GM23338 (cell line): ENCODE measurements at places on chromosomes 3 and 15.

GRCh38 chr3:147836330-147836729 lies 427.2 kb downstream of the ZIC1 start:
- DNase-seq, result no peak

DNA sequence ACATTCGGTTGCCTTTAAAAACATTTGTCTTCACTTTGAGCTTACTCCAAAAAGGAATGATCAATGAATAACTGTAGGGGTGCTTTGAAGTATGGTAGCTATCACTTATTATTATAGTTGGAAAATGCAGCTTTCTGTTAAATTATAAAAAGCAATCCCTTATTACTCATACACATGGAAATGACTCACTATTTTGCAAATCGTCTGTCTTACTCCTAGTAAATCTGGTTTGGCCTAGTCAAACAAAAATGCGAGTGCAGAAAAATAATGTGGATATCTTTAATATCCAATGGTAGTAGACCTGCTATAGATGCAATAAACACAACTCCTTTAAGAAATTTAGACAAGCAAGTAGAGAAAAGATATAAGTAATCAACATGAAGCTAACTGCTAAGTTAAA lies 112.5 kb downstream of the ZIC1 start:
- no peak for DNase-seq

- DNase-seq, result no peak
Observed at GRCh38 chr3:29937185-29937584, 656.3 kb downstream of the RBMS3 start.

DNA sequence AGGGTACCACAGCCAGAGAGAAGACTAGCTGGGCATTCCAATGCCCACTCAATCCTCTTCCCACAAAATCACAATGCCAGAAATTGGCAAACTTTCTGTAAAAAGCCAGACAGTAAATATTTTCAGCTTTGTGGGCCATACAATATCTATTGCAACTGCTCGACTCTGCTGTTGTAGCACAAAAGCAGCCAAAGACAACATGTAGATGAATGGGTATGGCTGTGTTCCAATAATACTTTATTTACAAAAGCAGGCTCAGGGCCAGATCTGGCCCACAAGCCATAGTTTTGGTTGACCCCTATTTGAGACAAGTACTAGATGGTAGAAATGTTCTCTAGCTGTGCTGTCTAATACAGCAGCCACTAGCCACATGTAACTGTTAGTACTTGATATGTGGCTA lies 330.9 kb downstream of the ERC2 start:
- DNase-seq, result no peak

GRCh38 chr3:48662753-48663488 lies at the start of gene CELSR3:
Gene CELSR3, minus strand, starts transcription at chr3:48662886. Its CDS starts 252 bp downstream, at chr3:48662634.
- DNase-seq, result peak; percentile 95

- no peak for DNase-seq
Observed at GRCh38 chr3:101377209-101377608, 56.8 kb upstream of the IMPG2 start.

DNA sequence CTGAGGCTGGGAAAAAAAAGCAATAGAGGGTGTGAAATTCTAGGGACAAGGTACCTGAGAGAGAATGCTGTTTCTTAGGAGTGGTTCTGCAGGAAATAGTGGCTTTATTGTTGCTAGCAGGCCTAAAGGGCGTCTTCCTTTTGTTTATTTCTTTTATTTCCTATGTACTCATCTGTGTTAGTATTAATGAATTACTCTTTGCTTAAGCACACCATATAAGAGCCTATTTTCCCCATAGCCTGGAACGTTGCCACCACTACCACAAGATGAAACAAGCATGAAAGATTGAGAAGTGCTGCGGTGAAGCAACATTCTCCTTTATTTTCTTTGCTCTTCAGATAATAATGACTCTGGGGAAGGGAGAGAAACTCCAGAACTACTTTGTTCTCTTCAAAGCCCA lies 21.3 kb upstream of the GOLIM4 start:
- DNase-seq, result no peak

GRCh38 chr3:114756506-114757279 lies 390.4 kb downstream of the ZBTB20 start:
- DNase-seq, result no peak

DNA sequence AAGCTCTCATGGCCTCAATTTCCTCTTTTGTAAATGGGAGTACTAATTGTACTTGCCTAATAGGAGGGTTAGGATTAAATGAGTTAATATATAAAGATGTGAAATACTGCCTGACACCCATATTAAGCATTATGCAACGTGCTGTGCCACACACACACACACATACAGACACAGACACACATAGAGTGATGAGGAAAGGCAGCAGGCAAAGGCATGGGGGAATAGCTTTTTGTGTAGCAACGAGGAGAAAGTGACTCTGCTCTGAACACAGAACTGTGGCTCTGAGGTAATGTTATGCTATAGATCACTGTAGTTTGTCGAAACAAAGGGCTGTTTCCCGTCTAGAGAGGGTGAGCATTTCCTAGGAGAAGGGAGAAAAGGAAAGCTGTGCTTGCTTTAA lies 233.3 kb upstream of the SLCO3A1 start:
- DNase-seq, result no peak

DNA sequence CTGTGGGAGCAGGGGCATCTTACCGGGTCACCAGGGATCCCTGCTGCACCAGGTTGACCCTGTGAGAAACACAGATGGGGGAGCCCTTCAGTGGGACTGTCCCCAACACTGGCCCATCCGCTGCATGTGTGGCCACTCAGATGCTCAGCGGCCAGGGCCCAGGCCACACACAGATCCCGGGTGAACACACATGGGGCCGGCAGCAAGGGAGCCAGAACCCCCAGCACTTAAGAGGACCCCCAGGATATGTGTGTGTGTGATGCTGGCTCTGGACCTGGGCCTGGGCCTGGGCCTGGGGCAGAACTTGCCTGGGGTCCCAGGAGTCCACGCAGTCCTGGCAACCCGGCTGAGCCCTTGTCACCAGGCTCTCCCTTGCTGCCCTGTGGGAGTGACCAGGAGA lies 4.9 kb upstream of the UCN2 start:
- DNase-seq, result no peak

DNA sequence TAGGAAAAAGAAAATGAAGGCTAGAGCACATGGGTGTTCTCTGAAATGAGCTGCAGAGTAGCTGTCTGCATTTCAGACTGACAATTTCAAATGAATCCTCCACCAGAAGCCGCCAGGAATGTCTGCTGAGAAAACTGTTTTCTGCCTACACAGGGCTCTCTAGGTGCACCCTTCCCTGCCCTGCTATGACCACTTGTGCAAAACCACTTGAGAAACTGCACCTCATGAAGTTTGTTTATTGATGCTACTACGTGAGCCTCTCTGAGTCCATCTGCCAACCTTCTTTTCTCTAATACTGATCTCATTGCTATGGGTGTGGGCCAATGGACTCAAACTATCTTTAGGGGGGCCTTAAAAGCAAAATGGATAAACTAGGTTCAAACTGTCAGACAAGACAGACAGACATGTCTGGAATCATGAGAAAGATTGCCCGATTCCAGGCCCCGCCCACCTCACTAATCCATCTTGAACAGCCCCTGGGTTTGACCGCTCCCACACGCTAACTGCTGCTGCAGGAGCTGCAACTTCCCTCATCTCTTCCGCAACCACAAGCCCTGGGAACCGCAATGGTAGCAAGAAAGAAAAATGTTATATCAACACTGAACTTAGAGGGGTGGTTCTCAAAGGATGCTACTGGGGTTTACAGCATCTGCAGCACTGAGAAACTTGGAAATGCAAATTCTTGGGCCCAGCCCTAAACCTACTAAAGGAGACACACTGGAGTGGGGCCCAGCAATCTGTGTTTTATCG lies 9.0 kb upstream of the CD47 start:
- DNase-seq, result no peak

DNA sequence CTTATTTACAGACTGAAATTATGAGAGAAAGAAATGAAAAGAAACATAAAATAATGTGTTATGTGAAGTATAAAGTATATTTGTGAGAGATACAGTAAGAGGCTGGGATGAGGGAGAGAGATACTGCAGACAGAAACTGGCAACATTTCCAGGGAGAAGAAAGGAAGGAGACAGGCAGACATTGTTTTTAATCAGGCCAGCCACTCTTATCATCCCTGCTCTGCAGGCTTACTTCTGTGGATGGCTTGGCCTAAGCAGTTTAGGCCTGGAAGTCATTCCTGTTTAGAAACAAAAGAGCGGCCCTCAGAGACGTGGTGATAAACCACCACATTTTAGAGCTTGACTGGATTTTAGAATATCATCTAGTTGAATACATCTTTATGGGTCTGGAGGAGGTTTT lies 12.4 kb downstream of the PCCB start:
- no peak for DNase-seq

- DNase-seq, result no peak
Observed at GRCh38 chr15:94703596-94703995, 472.2 kb downstream of the MCTP2 start.

GRCh38 chr3:76016111-76016510 lies 230.8 kb upstream of the ZNF717 start:
- no peak for DNase-seq

GRCh38 chr3:150653110-150653561 lies 50.0 kb downstream of the SELENOT start:
- DNase-seq, result no peak

GRCh38 chr3:106566277-106566676 lies 697.5 kb upstream of the CBLB start:
- DNase-seq, result peak; percentile 38

DNA sequence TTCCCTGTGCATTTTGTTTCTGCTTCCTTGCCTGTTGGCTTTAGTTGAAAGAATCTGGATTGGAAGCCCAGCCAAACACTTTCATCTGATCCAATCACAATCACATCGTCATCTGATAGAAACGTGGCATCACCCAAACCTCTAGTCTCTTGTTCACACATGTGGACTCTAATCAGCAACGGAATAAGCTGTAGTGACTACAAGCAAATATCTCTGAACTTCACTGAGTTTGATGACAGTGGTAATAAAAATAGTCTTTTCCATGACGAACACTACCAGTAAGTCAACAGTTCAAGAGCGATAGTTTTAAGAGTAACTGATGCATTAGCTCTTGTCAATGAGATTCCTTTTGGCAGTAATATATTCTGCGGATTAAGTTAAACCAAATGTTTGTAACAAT lies 22.8 kb upstream of the MECOM start:
- no peak for DNase-seq

- no peak for DNase-seq
Observed at GRCh38 chr3:155138677-155139076, 58.6 kb downstream of the MME start.

- DNase-seq, result no peak
Observed at GRCh38 chr3:8464668-8465067, 37.0 kb upstream of the LMCD1 start.

DNA sequence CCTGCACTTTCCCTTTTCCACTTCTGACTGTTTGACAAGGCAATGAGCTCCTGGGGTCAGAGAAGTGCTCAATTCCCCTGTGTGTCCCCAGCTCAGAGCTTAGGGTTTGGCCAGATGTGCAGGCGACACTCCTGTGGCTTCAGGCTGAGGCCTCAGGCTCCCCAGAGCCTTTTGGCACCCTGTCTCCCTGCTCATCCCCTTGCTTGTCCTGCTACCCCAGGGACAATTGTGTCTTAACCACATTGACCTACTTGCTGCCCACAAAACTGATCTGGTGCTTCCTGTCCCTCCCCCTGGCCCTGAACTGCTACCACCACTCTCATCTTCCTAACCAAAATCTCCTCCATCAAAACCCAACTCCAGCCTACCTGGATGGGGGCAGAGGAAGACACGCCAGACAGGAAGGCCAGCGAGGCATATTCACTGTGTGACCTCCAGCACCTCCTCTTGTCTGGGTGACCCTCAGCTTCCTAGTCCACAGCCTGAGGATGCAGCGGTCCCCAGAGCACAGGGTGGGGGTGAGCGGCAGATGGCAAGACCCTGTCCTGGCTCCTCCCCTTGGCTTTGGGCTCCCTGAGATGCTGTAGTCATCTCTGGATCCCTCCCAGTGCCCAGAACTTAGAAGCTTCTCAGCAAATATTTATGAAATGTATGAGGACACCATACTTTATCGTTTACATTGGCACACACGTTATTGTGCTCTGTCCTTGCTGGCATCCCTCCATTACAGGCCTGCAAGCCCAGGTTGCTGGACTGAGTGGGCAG lies 98.9 kb upstream of the SLC6A6 start:
- no peak for DNase-seq

DNA sequence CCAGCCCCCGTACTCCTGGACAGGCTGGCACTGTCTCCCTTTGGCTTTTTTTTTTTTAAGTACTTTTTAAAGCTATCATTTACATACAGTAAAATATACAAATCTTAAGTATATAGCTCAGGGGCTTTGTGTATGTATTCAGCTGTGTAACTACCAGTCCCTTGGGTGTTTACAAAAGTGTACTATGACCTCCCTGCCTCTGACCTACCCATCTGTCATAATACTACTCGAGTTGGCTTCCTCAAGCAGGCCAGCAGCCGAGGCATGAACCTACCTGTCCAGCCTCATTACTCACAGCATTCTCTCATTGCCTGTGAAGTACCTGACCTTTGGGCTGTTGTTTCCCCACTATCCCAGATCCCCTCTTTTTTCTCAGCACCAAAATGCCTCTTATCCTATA lies 33.2 kb downstream of the ABHD2 start:
- no peak for DNase-seq

GRCh38 chr3:48014358-48014757 lies 1.9 kb downstream of the MAP4 start:
- DNase-seq, result no peak

DNA sequence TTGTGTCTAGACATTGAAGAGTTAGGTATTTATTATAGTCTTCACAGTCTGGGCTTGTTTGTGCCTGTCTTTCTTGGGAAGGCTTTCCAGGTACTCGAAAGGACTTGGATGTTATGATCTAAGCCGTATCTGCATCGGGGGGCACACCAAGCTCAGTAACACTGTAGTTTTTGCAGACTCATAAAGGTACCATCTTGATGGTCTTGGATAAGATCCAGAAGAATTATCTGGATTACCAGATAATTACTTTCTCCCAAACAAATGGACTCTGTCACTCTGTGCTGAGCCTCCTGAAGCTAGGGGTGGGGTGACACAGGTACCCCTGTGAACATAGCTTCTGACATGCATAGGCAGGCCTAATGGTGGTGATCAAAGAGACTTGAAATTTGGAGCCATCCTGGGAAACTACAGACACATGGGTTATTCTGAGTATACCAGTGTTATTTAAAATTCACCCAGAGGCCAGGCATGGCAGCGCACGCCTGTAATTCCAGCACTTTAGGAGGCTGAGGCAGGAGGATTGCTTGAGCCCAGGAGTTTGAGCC lies 238.6 kb upstream of the TPM1 start:
- DNase-seq, result no peak

DNA sequence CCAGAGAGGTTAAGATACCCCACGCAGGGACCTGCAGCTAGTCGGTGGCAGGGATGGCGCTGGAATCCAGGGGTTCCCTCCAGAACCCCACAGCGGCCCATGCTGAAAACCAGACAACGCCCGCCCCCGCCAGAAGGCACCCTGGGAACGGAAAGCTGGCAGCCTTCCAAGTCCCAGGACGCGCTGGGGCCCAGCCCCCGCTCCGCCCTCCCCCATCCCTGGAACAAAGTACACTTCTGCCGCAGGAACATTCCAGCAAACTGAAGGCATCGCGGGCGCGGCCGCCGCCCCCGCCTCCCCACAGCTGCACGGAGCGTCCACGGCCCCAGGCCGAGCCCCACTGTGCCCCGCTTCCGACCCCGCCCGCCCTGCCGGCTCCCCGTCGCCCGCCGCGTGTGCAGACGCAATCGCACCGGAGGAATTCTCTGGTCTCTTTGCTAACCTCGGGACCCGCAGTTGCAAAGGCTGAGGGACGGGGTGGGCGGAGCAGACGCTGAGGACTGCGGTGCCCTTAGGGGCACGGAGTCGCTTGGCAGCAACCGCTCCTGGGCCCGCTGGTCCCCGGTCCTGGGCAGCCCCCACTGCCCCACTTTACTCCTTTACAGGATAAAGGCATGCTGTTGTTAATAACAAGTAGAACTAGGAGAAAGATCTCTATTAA lies 44.8 kb upstream of the RNU6-1 start:
- peak; percentile 92 for DNase-seq
